Tibial artery (tissue), 4 donors: ENCODE measurements at places on chromosomes 13 and 19.

- no peaks in the 10 kb centered on the region for H3K27me3 ChIP-seq
- DNase-seq, result no peak
- no peak overlapping the region for H3K4me3 ChIP-seq
- H3K36me3 ChIP-seq, result no peaks in the 10 kb centered on the region
These were observed 385.8 kb downstream of the ITGBL1 start for GRCh38 chr13:101838323-101838722.

GRCh38 chr19:35671818-35672217, 5.5 kb downstream of the UPK1A start:
- no peaks in the 10 kb centered on the region for H3K4me1 ChIP-seq
- no peaks in the 10 kb centered on the region for H3K36me3 ChIP-seq
- no peak overlapping the region for H3K27ac ChIP-seq
- no peaks in the 10 kb centered on the region for H3K27me3 ChIP-seq
- DNase-seq, result no peak

- no peaks in the 10 kb centered on the region for H3K36me3 ChIP-seq
- no peak overlapping the region for H3K4me3 ChIP-seq
These were observed 37.0 kb downstream of the ATP12A start for GRCh38 chr13:24717217-24717616.

- no peaks in the 10 kb centered on the region for H3K27me3 ChIP-seq
- H3K4me1 ChIP-seq, result peaks cover 51% of the 10 kb centered on the region
- H3K27ac ChIP-seq, result peak overlapping the region; percentile 81
- DNase-seq, result peak; percentile 59
- no peaks in the 10 kb centered on the region for H3K36me3 ChIP-seq
- H3K4me3 ChIP-seq, result no peak overlapping the region
These were observed 13.8 kb downstream of the SPINT2 start for GRCh38 chr19:38277969-38278680.

DNA sequence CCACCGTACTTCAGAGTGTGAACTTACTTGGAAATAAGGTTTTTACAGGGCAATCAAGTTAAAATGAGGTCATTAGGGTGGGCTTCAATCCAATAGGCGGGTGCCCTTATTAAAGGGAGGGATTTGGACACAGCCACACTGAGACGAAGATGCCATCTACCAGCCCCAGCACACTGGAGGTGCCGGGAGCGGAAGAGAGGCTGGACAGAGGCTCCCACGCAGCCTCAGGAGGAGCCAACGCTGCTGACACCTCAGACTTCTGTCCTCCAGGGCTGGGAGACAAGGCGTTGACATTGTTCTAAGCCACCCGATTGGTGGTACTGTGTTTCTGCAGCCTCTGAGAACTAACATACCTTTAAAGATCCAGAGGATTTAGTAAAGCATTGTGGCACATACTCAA, 12.6 kb upstream of the RAB20 start:
- DNase-seq, result no peak
- no peaks in the 10 kb centered on the region for H3K4me1 ChIP-seq
- no peak overlapping the region for H3K27ac ChIP-seq
- no peaks in the 10 kb centered on the region for H3K36me3 ChIP-seq
